NAMALWA (cell line): ENCODE measurements at places on chromosomes 5 and 9.

DNA sequence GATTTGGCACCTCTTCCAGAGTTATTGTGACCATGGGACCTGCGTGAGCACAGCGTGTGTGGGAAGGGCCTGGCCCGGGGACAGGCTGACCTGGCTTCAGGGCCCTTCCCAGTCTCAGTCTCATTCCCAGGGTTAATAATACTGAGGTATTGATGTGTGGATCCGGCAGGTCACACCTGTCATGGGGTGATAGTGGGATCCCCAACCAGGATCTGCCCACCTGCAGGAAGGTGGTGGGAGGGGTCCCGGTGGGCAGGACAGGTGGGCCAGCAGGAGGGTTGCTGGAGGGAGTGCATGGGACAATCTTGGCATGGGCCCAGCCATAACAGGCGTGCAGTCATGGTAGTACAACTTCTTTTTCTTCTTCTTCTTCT lies 55.4 kb downstream of the COL15A1 start:
- DNase-seq = no peak

GRCh38 chr5:140383300-140383699 lies 18.3 kb upstream of the ANKHD1 start:
- DNase-seq = no peak

DNA sequence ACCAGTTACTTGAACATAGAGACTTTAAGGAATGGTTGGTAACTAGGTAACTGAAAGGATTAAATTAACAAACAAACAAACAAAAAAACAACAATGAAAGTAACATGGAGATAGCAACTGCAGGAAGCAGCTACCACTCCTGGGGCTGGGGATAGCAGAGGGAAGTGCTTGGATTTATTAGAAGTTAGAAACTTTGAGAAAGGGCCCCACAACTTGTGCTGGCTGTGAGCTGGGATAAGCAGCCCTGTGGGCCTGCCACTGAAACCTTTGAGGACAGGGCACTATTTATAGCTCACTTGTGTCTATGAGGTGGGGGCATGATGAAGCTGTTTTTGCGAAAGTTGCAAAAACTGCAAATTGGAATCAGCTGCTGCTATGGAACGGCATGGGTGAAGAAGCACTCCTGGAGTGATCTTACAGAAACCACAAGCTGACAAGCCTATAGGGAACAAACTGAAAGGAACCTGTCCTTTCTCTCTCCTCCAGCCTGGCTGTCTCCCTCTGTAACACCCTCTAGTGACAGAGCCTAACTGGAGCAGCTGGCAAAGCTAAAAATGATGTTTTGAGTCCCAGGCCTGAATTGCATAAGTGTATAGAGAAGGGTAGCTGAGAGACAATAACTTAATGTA lies 91.4 kb upstream of the RANBP6 start:
- peak; percentile 52 for DNase-seq

- DNase-seq = no peak
Observed at GRCh38 chr5:87393331-87393730, 19.4 kb downstream of the CCNH start.

GRCh38 chr5:124651663-124652513 lies 94.6 kb downstream of the ZNF608 start:
- peak; percentile 82 for DNase-seq

- no peak for DNase-seq
Observed at GRCh38 chr9:87564111-87564510, 66.4 kb downstream of the DAPK1 start.

GRCh38 chr5:137147346-137147745 lies 351.8 kb downstream of the SPOCK1 start:
- DNase-seq = no peak

GRCh38 chr5:178126556-178126955 lies 4.3 kb upstream of the RMND5B start:
- DNase-seq = no peak

DNA sequence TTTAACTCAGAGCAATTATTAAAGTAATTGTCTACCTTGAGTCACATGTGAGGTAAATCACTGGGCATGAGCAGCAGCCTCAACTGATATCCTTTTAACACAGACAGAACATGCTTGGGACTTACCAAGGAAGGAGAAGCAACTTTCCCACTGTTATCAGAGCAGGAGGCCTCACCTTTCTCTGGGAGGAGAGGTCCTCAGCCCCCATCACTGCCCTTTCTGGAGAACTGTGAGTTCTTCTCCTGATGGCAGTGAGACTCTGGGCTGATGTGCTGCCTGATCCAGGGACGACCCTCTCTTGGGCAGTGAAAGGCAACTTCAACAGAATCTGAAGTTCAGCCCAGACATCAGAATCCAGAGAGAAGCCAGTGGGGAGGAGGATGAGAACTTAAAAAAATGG lies 343.4 kb upstream of the IRX1 start:
- DNase-seq = no peak

DNA sequence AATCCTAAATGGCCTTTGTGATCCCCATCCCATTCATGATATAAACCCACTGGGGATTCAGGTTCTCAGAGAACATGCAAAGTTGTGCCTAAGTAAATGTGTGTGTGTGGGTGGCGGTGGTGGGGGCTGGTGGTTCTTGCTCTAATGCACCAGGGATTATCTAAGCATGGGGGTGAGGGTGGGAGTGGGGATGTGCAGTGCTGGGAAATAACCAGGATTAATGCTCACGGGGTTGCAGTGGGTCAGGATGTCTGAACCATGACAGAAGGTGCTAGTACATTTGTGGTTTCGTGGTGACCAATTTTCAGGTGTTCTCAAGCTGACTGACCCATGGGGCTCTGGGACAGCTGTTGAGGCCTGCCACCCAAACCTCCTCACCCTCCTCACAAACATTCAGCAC lies 101.0 kb downstream of the ZNF608 start:
- DNase-seq = no peak

DNA sequence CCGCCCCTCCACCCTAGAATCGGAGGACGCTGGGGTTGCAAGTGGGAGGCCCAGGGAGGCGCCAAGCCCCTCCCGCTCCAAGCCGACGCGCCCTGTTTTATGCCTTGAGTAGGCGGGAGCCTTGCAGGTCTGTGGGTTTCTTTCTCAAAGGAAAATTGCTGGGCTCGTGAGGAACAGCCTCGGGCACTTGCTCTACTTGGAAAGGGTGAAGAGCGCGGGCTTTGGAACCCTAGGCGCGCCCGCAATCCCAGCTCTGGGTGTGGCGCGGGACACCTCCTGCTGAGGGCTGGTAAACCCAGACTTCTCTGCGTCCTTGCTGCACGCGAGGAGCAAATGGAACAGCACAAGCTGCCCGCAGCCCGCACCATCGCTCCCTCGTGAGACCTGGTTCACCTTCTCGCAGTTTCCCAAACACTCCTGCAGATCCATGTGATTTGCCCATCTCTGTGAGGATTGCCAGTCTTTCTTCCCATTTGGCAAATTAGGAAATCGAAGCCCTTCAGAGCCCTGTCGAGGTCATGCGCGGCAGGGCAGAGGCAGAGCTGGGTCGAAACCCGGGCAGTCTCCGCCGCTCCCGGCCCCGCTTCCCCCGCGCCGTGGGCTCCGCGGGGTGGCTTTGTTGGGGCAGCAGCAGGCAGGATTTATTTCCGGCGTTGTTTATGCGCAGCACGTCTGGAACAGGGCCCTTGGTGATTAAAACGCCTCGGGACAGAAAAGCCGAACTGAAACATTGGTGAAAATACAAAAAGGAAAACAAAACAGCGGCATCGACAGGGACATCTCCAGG lies 98.4 kb upstream of the CPLX2 start:
- DNase-seq = no peak

GRCh38 chr5:158623971-158624370 lies 475.7 kb downstream of the EBF1 start:
- no peak for DNase-seq

- no peak for DNase-seq
Observed at GRCh38 chr5:177984584-177985206, 11.3 kb downstream of the PROP1 start.

- DNase-seq = no peak
Observed at GRCh38 chr5:131198625-131199024, 27.9 kb downstream of the LYRM7 start.

GRCh38 chr9:71748280-71748743 lies 20.0 kb downstream of the CEMIP2 start:
- no peak for DNase-seq

GRCh38 chr5:142115937-142116614 lies 7.5 kb downstream of the NDFIP1 start:
- DNase-seq = no peak

DNA sequence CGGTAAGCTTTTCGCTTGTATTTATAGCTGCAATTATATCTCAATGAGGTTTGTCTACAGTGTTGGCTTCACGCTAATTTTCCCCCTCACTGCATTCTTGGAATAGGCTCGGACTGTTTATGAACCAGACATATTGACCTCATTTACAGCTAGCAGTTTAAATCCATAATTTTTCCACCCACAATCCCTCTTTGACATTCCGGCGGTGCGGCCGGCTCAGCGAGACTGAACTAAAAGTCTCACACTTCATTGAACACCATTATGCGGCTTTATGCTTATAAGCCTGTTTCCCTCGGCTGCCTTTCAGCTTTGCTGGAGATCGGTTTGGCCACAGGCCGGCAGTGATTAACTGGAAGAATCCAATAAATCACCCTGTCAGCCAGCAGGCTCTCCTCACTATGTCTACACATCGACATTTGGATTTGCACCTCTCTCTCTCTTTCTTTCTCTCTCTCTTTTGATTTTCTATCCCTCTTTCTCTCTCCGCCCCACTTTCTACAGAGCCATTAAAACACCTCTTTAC lies 315.0 kb upstream of the TLE4 start:
- DNase-seq = no peak

GRCh38 chr5:39273314-39273954 lies 54.1 kb upstream of the FYB1 start:
- no peak for DNase-seq

DNA sequence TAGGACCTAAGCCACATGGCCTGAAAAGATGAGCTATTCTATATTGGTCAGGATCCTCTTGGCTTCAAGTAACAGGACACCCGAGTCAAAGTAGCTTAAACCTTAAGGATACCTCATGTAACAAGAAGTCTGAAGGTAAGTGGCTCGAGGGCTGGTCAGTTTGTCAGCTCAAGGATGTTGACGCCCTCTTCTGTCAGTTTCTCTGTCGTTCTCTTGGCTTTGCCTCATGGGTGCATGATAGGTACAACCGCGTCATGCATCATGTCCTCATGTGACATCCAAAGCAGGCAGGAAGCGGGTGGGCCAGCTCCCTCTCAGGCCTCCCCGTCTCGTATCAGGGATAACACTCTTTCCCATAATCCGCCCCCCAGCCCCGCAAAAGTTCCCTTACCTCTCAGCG lies 22.1 kb upstream of the TCERG1 start:
- DNase-seq = no peak

GRCh38 chr9:18405240-18405639 lies 68.7 kb upstream of the ADAMTSL1 start:
- DNase-seq = no peak

GRCh38 chr5:131581702-131582101 lies 53.3 kb downstream of the RAPGEF6 start:
- DNase-seq = no peak

DNA sequence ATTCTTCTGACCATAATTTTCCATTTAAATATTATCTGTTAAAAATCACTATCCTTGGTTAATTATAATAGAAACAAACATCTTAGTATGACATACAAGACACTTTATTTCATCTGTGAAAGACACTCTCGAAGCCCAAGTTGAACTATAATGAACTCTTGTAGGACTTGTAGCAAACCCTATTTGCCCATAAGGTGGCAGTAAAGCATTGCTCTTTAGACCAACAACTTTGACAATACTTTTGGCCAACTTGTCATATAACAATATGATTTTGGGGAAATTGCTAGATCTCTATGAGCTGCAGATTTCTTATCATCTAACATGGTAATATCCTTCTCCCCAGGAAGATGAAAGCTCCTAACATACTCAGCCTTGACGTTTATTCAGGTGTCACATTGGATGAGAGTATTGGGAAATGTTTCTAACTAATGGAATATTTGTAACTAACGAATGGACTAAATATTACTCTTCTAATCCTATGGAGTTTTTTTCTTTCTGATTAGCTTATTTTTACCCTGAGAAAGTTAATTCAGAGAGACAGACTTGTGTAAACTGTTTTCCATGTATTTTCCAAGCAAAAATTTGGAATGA lies 11.0 kb downstream of the SPINK14 start:
- peak; percentile 71 for DNase-seq

DNA sequence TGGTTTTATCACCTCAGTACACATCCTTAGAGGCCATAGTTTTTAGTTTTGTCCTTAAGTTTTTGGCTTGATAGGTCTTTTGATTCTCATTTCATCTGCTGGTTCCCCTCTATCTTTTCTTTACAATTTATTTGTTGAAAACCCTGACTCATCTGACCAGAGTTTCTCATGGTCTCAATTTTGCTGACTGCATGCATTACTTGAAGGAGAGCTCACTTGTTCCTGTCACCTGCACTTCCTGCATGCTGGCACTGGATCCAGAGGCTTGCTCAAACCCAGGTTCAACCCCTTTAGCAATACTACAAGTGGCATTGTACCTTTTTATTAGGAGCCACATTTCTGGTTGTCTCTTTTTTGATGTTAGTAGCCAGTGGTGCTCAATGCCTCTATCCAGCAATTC lies 26.7 kb downstream of the FBXO10 start:
- DNase-seq = no peak

GRCh38 chr9:10678010-10678409 lies 65.2 kb upstream of the PTPRD start:
- no peak for DNase-seq

- DNase-seq = no peak
Observed at GRCh38 chr5:149450199-149450598, 71.1 kb upstream of the IL17B start.

- DNase-seq = no peak
Observed at GRCh38 chr9:121949364-121949763, 143.7 kb downstream of the TTLL11 start.

DNA sequence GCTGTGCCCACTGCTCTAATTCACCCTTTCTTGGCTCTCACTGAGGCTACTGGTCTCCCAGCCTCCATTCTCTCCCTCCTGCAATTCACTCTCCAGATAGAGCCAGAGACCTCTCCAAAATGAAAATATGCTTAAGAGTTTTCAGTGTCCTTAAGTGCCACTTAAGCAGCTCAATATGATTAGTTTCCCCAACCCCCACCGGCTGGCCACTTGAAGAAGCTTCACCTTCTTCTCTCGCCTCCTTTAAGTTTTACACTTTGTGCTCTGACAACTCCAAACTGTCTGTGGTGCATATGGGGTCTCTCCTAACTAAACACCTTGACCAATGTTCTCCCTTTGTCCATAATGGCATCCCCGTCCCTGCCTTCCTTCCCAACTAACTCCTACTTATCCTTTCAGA lies 53.4 kb downstream of the CDK5RAP2 start:
- DNase-seq = no peak

- DNase-seq = no peak
Observed at GRCh38 chr5:15326932-15327331, 173.0 kb upstream of the FBXL7 start.

GRCh38 chr9:79799691-79800335 lies 228.0 kb downstream of the TLE4 start:
- DNase-seq = no peak

GRCh38 chr9:135509458-135509857 lies 9.0 kb downstream of the MRPS2 start:
- no peak for DNase-seq

DNA sequence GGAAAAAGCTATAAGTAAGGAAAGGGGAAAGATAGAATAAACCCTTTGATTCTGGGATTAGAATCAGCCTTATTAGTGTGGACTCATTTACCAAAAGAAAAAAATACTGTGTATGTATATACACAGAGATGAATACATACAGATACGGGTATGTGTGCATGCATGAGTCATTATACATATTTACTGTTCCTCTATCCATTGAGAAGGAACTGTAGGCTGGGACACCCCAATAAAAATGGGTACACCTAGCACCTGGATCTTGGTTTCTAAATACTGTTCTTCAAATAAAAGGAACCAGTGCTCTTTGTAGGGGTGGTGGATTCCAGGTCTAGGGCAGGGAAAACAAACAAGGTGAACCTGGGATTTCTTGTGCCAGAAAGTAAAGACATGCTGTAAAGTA lies 48.3 kb downstream of the WHRN start:
- no peak for DNase-seq
